NCI-H1436 treated with DMSO at 0.1 percent for 48 hours (cell line): ENCODE measurements at places on chromosomes 5 and 9.

GRCh38 chr5:161212123-161212712 lies 334.3 kb downstream of the GABRB2 start:
- no peak for DNase-seq

DNA sequence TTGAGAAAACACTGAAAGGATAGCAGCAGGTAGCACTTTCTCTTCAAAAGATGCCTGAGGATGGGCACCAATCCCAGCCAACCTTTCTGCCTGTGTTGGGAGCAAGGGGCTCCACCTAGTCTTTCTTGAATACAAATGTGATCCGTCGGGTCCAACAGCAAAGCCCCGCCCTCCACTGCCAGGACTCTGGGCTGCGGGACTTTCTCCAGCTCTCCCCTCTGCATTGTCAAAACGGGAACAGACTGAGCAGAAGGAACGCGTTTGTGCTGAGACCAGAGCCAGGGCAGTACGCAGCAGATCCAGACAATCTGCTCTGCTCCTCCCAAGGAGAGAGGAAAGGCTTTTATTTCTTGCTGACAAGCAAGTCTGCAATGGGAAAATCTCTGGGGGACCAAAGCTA lies 139.7 kb downstream of the SEC61B start:
- no peak for DNase-seq

DNA sequence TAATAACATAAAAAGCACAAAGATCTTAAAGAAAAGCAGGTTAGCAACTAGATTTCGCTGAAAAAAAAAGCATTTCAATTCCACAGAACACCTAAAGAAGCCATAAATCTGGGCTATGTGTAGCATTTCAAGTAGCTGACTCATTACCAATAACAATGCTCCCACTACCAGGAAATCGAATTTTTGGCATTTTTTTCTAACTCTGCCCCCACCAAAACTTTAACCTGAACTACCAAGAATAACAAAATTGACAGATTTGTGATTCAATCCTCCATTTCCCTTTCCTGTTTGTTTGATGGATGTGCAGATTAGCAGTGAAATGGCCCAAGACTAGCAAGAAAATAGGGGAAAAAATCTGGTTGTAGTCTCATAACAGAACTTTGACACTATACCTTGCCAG lies 180.2 kb downstream of the RASEF start:
- DNase-seq, result no peak

- DNase-seq, result no peak
Observed at GRCh38 chr5:101783241-101784013, 512.7 kb downstream of the SLCO4C1 start.

DNA sequence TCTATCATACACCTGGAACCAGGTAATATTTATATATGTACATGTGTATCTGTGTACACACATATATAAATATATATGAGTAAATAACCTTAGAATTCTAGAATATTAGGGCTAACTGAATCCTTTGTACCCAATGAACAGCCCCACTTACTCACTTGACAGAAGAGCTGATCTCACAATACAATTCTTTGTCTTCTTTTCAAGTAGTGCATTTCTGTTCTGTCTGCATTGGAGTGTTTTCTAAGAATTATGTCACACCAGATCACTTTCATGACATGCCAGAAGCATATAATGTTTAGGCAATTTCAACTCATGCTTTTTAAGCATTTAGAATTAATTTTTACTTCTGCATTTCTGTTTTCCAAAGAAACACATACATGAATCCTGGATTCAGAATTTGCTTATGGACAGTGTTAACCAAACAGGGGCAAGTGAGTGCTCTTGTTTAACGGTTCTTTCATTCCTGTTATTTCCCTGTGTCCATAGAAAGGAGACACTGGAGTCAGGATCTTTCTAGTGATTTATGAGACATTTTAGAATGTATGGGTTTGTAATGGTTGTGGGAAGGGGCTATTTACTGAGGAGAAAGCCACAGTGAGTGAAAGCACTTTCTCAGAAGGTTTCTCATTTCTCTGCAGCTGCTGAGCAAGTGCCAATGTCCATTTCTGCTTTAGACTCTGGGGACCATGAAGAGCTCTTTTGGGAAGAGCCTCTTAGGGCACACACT lies 123.2 kb downstream of the RMI1 start:
- no peak for DNase-seq

GRCh38 chr5:73286896-73287295 lies 113.9 kb downstream of the TMEM174 start:
- DNase-seq, result no peak

- no peak for DNase-seq
Observed at GRCh38 chr9:129867136-129868022, 32.1 kb downstream of the USP20 start.

DNA sequence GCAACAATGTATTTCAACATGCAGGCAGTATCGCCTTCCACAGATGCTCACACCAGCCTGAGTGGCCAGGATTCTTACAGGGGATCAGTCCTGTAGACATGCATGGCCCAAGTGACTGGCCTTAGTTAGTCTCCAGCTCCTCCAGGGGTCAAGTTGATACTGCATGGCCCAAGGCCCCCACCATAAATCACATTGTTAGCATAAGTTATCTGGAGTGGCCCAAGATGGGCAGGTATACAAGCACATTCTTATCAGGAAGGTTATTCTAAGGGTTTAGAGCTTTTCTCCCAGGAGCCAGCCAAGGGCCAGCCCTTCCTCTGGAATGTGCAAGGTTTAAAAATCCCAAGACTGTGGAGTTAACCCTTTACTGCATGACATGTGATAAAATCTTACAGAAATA lies 230.9 kb upstream of the NFIL3 start:
- DNase-seq, result no peak

GRCh38 chr5:110738503-110738811 lies 350 bp upstream of the SLC25A46 start:
- DNase-seq, result no peak

- no peak for DNase-seq
Observed at GRCh38 chr5:157109744-157110143, 900 bp upstream of the HAVCR2 start.

GRCh38 chr9:71839668-71840067 lies 71.3 kb downstream of the ABHD17B start:
- DNase-seq, result no peak

- DNase-seq, result no peak
Observed at GRCh38 chr9:95901506-95901905, 26.0 kb downstream of the ERCC6L2 start.

DNA sequence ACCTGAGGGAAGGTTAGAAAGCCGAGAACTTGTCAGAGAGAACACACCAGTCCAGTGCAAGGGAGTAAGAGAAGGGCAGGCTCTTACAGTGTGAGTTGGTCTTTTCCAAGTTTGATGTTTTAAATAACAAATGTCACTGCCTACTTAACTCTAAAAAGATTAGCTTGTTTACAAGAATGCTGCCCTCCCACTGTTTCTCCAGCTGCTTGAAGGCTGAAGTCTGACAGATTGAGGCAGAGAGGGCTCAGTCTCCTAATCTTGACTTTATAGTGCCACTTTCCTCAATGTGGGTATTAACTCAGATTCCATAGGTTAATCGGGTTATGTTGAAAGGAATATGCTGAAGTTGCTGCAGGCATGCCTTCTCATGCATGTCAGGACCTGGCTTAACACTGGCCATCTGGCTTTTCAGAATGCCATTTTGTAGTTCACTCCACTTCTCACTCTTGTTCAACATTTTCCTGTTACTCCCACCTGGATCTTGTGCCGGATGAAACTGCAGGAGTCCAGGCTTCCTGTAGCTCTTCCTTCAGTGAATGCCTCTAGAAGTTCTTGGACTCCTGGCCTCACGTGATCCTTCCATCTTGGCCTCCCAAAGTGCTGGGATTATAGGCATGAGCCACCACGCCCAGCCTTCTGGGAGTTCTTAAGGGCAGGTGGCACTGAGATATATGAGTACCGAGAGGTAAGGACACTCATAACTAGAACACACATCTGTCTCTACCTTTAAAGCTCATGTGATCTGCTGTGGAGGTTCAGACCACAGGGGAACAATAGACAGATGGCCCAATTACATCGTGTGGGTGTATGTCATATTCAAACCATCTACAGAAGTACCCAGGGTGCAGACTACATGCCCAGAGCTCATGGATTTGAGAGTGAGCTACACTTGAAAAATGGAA lies 249.7 kb downstream of the ARHGAP26 start:
- DNase-seq, result no peak

- no peak for DNase-seq
Observed at GRCh38 chr5:35436400-35437057, 181.1 kb upstream of the SPEF2 start.

DNA sequence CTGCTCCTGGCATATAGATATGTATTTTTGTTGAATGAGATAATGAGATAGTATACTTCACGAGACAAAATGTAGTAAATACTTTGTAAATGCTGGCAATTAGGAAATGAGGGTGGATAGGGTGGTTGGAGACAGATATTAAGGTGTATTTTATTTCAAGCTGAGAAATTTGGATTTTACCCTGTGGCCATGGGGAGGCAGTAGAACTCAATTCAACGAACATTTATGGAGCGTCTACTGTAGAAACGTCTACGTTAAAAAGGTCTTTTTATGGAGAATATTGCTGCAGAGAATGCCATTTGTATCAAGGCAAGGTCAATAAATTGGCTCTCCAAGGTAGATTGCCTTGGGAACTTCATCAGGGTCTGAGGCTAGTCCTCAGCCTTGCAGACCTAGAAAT lies 21.5 kb upstream of the RALGPS1 start:
- DNase-seq, result no peak

DNA sequence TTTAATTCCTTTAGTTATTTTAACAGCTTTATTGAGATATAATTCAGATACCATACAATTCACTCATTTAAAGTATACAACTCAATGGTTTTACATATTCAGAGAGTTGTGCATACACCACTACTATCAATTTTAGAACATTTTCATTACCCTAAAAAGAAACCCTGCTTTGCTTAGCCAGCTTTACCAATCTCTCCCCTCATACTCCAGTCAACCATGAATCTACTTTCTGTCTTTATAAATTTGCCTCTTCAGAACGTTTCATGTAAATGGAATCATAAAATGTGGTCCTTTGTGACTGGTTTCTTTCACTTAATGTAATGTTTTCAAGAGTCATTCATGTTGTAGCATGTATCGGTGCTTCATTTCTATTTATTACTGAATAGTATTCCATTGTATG lies 24.9 kb downstream of the NIM1K start:
- no peak for DNase-seq

GRCh38 chr9:68896486-68896885 lies 117.4 kb downstream of the PRKACG start:
- no peak for DNase-seq

- DNase-seq, result no peak
Observed at GRCh38 chr5:177608243-177609075, 8.5 kb downstream of the B4GALT7 start.

- no peak for DNase-seq
Observed at GRCh38 chr5:56155992-56156584, 77.0 kb downstream of the ANKRD55 start.

- no peak for DNase-seq
Observed at GRCh38 chr9:105246656-105247173, 2.3 kb downstream of the SLC44A1 start.

DNA sequence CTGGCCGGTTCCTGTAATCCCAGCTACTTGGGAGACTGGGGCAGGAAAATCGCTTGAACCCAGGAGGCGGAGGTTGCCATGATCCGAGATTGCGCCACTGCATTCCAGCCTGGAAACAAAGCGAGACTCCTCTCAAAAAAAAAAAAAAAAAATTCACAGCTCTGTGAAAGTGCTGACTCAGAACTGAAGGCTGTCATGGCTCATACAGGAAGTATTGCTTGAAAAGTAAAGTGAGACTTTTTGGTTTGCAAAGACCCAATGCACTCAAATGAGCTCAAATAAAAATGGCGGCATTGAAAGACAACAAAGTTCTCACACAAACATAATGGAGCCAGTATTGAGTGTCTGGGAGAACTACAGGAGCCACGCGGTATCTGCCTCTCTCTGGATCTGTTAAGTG lies 202.1 kb downstream of the FBXL7 start:
- no peak for DNase-seq

DNA sequence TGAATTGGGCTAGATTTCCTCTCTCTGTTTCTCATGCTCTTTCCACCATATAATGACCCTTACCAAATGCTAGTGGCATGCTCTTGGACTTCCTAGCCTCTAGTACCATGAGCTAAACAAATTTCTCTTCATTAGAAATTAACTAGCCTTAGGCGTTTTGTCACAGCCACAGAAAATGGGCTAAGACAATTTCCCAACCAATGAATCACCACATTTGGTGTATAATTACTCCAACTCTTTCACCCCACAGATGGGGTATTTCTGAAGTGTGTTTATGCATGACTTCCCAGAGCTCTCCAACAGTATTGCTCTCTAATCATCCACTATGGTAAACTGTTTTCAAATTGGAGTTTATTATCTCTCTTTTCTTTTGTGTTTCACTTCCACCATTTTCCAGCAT lies 1041.1 kb upstream of the COX7C start:
- DNase-seq, result no peak

DNA sequence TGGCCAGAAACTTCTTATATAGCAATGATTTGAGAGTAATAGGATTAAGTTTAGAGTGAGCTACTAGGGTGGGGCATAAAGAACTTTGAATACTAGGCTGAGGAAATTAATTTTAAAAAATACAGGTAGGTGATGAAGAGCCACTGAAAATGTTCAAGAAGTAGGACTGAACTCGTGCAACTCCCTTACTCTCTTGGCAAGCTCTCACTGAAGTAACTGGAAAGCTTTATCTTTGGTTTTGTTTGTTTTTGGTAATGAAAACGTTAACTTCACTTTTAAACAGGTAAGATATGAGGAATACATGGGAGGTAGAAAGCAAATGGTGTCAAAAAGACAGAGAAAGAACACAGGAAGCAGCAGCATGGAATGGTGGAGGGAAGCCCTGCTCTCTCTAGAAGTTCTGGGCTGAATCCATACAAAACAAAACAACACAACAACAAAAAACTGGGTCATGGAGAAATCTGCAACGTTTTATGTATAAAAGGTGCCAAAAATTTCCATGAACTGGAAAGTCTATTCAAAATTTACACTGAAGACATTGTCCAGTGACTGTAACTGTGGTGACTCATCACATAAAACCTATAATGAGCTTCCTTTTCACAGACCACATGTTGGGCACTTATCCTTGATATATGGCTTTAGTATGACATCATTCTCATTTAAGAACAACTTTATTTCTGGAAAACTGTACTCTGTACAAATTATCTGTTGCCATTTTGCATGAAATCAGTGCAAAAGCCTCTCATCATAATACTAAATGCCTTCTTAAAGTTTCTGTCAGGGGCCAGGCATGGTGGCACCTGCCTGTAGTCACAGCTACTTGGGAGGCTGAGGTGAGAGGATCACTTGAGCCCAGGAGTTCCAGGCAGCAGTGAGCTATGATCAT lies 91.2 kb upstream of the CHD1 start:
- no peak for DNase-seq

- no peak for DNase-seq
Observed at GRCh38 chr9:107425101-107426025, 64.2 kb downstream of the KLF4 start.

DNA sequence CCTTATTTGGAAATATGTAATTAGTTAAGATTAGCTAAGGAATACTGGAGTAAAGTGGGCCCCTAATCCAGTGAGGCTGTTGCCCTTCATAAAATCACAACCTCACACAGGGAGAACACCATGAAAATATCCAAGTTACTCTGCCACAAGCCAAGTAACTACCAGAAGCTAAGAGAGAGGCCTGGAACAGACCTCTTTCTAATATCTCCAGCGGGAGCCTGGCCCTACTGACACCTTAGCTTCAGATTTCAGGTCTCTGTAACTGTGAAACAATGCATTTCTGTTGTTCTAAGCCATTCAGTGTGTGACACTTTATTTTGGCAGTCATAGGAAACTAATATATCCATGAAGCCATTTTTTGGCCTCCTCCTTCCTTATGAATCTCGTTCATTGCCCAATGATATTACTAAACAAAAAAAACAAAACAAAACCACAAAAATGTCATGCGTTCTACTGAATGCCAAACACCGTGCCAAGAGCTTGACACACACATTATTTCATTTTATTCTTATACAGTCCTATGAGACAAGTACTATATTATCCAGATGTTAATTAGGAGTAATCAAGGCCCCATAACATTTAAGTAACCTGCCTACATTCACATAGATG lies 699.0 kb downstream of the MAT2B start:
- no peak for DNase-seq
